ENCODE measurements at places on chromosomes 11 and 22.
A peak's percentile ranks its signal among the peaks of the same experiment; 100 is the strongest.

DNA sequence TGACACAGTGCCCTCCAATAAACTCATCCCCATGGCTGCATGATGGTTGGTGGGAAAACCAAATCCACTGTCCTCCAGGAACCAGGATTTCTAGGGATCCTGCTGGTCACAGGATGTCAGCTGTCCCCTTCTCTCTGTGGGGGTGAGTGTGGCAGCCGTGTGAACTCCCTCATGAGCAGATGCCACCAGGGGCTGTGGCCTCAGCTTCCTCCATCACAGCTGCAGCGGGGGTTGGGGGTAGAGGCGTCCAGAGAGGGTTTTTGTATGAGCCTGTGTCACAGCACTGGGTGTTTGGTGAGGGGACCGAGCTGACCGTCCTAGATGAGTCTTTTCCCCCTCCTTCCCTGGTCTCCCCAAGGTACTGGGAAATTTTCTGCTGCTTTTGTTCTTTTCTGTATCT lies 26.4 kb downstream of the IGLL5 start:
- DNase-seq = no peak

DNA sequence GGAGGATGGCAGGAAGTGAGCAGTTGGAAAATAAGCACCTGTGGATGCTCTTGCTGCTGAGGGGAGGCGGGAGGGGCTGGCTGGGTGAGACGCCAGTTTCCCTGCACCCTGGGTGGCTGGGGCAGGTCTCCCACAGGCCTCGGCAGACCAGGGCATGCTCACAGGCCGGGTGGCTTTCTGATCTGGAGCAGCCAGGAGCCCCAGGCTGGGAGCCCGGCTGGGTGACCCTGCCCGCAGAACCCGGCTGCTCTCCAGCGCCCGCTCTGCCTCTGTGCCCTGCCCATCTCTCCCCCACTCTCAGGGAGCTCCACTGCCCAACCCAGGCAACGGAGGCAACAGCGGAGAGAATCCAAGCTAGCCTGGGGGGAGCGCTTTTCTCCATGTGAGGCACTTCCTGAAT lies 24.6 kb downstream of the DCPS start:
- no peak for DNase-seq

- no peak for DNase-seq
Measured at GRCh38 chr11:84819128-84819527, 808.0 kb downstream of the DLG2 start.

DNA sequence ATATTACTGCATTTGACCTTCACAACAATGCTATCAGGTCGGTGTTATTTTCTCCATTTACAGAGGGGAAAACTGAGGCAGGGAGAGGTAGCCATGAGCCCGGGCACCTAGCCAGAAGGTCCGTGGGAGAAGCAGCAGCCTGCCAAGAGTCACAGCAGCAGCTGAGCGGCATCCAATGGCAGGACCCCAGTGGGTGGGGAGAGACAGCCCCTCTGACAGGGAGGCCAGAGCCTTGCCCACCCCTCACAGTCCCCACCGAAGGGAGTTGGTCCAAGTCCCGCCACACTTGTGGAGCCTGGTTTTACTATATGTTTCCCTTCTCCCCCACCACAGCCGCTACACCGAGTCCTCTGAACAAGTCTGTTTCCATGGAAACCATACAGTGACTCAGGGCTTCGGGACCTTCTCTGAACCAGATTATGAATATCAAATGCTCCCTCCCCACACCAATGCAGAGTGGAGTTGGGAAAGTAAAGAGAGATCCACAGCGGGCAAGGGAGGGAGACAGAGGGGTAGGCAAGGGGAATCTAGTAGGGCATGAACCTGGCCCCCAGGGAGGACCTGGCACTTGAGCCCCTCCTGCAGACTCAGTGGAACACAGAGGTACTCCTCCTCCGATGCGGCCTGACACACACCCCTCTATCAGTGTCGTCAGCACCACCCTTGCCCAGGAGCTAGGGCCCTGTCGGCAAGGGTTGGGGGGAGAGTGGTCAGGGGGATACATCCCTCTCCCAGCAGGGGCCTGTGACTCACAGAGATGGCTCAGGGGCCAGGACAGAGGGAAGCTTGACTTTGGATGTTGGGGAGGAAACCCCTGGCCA lies 2.5 kb downstream of the CHST1 start:
- no peak for DNase-seq

DNA sequence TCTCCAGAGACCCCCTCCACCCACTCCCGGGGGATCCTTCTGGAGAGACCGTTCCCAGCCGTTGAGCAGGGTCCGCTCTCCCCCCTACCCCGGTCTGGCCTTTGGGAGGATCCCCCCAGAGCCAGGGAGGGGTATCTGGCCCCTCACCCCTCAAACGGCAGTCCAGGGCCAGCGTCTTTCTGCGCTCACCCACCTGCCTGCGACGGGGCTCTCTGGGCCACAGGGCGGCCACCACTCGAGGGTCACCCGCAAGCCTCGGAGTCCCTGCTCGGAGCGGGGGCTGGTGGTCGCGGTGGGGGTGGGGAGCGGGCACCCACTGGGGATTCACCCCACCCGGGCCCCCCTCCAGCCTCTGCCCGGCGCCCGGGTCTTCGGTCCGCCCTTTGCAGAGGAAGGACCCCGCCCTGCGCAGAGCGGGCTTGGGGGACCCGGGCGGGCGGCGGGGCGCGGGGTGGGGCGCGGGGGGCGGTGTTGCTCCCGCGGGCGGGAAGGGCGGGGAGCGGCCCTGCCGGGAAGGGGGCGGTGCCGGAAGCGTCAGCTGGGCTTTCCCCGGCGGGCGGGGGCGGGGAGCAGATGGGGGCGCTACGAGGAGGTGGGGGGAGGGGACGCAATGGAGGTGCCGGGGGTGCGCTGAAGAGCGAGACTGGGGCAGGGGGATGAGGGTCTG lies 16.6 kb downstream of the CRELD2 start:
- DNase-seq = peak; percentile 87

DNA sequence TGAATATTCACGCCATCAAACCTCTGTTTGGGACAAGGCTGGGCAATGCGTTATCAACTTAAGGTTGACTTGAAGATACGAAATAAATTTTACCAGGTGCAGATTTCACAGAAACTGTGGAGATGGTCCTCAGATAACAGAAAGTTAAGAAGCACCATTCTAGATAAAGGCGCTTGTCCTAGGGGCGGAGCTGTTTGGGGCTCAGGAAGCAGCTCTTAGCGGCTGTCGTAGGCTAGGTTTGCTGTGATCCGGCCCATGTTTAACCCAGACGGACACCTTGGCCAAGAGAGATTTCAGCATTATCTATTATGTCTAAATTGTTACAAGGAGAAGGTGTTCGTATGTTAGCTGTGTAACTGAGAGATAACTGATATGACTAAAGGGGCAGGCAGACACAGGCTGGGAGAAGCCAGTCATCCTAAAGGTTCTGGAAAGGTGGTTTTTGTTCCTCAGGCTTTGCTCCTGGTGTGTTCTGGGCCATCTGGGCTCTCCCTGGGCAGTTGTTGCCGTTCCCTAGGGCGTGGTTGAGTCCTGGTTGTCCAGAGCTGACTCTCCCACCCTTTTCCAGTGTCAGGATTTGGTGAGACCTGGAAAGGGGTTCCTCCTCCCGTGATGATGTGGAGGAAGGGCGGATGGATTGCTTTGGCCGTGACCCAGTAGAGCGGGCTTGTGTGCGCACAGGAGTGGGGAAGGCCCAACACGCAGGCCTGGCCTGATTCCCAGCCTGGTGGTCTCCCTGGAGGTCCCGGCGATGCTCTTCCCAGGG lies 25.8 kb downstream of the TPCN2 start:
- DNase-seq = peak; percentile 57

DNA sequence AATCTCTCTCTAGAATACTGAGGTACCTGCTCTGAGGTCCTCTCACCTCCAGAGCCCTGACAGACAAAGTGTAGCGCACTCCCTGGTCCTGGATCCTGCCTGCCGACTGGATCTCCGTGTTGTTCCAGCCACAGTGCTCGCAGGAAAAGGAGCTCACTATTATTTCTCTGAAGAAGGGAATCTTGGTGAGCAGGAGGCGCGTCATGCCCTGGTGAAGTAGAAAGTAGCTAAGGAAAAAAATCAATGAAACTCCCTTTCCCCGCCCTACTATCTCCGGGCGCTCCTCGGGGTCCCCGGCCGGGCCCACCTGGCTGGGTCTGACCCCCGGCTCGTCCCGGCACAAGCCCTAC lies 412 bp downstream of the ZPR1 start:
- no peak for DNase-seq

DNA sequence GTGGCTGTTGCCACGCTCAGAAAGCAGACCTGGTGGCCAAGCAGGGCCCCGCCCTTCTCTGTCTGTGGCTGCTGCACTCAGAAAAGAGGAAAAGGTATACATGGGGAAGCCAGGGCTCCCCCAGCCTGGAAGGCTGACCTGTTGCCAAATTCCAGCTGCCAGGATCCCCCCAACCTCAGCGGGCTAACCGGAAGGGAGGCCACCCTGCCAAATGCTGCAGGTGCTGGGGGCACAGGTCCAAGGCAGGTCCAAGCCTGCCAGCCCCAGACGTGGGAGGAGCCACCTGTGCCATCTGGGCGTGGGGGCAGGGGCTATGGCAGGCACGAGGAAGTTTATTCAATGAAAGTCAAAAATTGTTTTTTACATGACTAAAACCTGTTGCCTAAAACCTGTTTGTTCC lies 2.6 kb downstream of the NPTXR start:
- no peak for DNase-seq

DNA sequence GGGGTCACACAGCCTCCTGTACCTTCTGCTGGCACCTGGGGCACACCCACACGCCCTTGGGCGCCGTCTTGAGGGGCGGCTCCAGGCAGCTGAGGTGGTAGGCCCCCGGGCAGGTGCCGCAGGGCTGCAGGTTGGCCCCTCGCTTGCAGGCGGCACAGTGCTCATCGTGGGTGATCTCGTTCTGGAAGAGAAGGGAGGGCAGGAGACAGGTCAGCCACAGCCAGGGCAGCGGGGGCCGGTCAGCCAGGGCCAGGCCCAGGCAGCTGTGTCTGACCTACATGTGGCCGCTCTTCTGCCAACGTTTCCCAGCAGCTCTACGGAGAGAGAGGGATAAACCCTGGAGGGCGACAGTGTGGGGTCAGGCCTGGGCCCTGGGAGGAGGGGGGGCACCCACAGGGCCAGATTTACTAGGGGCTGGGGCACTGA lies 121.9 kb downstream of the PHF21B start:
- no peak for DNase-seq

DNA sequence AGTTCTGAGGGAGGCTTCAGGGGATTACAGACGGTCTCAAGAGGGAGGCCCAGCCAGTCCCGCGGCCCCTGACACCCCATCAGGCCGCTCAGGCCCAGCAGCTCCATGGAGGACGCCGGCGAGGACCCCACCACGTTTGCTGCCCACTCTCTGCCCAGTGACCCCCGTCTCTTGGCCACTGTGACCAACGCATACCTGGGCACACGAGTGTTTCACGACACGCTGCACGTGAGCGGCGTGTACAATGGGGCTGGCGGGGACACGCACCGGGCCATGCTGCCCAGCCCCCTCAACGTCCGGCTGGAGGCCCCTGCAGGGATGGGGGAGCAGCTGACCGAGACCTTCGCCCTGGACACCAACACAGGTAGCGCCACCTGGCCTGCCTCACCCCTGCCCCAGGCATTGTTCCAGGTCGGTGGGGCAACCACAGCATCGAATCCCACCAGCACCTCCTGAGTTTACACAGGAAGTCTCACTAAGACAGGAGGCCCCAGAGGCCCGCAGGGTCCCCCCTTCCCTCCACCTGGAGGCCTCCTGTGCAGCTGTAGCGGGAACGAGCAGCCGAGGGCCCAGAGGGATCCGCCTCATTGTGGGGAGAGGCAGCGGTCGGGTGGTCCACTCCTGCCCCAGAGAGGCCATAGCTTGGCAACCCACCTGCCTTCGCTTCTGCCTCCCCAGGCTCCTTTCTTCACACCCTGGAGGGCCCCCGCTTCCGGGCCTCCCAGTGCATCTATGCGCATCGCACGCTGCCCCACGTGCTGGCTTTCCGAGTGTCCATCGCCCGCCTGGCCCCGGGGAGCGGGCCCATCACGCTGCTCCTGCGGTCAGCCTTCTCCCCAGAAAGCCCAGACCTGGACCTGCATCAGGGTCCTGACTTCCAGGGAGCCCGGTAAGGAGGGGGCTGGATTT lies 1.0 kb downstream of the PGGHG start:
- DNase-seq = peak; percentile 16

DNA sequence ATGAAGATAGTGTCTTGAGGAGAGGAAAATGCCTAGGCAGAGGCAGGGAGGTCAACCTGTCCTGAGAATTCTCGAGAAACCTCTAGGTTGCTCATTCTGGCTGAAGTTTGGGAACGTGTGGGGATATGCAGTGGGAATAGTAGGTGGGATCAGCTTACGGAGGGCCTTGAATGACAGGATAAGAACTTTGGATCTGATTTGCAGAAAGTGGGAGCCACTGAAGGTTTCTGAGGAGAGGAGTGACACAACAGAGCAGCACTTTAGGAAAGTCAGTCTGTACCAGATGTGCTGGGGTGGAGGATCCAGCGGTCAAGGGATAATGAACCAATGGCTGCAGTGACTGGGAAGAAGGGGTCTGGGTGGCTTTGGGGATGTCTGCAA lies 2.4 kb downstream of the CD82 start:
- no peak for DNase-seq

DNA sequence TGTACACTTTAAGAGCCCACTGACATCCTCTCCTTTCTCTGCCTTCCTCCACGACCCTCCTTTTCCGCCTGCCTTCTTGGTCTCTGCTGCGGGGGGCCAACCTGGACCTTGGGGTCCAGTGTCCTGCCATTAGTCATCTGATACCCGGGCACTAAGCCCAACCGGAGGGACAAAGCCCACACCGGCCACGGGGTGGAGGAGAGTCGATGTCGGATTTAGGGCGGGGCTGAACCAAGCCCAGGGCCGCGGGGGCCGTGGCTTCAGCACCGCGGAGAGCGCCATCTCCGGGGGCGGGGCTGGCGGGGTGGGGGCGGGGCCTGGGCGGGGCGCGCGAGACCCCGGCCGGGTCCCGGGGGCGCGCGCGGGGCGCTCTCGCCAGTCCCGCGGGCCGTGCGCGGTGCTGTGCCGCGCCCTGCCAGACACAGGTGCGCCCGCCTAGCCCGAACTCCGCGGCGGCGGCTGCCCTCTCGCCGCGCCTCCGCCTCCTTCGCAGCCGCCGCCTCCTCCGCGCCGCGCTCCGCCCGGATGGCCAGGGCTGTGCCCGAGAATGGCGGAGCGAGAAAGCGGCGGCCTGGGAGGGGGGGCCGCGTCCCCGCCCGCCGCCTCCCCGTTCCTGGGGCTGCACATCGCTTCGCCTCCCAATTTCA lies at the start of gene MAPK8IP1:
Gene MAPK8IP1, plus strand, starts transcription at position 378 of the 647 bp plus-strand sequence. Its CDS starts 170 bp downstream, at position 548.
- peak; percentile 55 for DNase-seq

DNA sequence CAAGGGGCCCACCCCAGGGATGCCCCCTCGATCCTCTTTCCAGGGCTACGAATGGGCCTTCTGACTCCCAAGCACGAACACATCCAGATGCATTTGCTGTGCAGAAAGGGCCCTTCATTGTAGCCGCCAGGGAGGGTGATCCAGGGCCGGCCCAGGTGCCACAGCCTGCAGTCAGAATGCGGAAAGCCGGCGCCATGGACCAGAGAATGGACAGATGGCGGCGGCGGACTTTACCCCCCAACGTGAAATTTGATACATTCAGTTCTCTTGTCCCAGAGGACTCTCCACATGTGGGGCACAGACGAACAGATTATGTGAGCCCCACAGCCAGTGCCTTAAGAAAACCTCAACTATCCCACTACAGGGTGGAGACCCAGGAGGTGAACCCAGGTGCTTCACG lies 87.2 kb downstream of the KIAA1671 start:
- DNase-seq = no peak
